Stimulated activated CD4-positive, alpha-beta T cell treated with anti-CD3 and anti-CD28 coated beads, TNF-alpha, amount 100 ng/mL, for 48 hours (primary cell): ENCODE measurements at places on chromosomes 1 and 21.

DNA sequence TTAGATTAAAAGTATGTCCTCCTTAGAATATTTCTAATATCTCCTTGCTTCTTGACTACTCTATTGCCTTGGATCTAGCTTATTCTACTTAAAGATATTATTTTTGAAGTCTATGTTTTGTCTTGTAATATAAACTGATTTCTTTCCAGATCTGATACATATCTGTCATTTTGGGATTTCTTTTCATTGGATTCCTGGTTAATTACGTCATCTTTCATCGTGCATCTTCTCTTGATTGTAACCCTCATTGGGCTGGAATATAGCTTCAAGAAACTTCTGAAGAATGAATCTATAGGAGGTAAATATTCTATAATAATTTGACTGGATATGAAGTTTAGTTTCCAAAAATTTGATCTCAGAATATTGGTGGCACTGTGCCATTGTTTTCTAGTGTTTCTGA lies 12.1 kb downstream of the NTMT2 start:
- no peak for DNase-seq

- DNase-seq, result no peak
These were observed 24.5 kb upstream of the CCN1 start for GRCh38 chr1:85555867-85556573.

- DNase-seq, result no peak
These were observed 8.0 kb upstream of the ZNF362 start for GRCh38 chr1:33248244-33248643.

- DNase-seq, result no peak
These were observed 78.3 kb downstream of the NCAM2 start for GRCh38 chr21:21076491-21076890.

GRCh38 chr1:36988741-36989193 lies 45.5 kb downstream of the GRIK3 start:
- DNase-seq, result no peak

DNA sequence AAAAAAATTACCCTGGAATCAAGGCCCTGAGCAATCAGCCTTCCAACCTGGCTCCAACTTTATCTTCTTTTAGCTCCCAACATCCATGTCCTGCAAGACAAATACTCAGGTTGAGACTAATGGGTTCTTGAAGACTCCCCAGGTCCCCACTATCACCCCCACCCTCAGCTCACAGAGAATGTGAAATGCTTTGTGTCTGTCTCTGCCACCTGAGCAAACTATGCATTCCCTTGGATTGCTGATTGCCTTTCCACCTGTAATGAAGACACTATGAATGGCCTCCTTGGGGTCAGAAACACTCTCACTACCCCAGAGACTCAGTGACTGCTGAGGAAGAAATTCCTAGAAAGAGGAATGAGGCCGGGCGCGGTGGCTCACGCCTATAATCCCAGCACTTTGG lies 121.2 kb upstream of the GALNT2 start:
- no peak for DNase-seq

- DNase-seq, result no peak
These were observed 35.0 kb downstream of the RAP1GAP start for GRCh38 chr1:21633992-21634805.

DNA sequence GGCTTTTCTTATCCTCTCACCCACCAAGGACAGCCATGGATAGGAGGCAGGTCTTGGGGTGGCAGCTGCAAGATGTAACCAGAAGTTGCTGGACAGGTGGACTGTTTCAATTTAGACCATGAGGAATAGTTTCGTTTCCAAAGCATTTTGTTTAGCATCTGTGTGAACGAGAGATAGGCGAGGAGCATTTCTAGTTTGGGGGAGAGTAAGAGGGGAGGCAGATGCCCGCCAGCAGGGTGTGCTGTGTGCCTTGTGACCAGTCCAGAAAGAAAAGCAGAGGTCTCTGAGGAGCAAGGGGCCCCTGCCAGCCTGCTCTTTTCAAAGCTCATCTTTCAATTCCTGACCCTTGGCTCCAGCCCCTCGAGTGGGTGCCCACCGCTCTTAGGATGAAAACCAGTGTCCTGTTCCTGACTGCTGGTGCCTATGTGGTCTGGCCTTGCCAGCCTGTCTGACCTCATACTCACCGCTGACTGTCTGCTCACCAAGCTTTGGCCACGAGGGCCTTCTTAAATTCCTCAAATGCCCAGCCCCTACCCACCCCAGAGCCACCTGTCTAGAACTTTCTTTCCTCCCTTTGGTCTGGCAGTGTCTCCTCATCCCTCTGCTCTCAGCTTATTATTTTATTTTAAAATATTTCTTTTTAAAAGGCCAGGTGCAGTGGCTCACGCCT lies 8.5 kb downstream of the SERINC2 start:
- DNase-seq, result no peak

DNA sequence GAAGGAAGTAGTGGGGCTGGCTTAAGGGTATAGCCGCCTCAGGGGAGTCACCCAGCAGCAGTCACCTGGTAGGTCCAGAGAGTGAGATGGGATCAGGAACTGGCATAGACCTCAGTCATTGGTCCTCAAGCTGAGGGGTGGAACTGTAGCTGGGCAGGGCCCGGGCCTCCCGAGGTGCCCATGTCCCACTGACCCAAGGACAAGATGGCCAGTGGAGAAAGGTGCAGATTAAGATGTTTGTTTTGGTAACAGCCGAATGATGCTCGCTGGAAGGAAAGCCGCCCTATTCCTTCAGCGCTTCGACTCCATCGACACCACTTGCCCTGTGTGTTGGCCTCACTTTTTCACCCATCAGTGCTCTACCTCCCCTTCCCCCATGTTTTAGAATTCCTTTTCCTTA lies 16.4 kb downstream of the COL9A2 start:
- no peak for DNase-seq

- no peak for DNase-seq
These were observed 497 bp downstream of the ID3 start for GRCh38 chr1:23558872-23559135.

GRCh38 chr1:224212618-224213061 lies 29.6 kb downstream of the DEGS1 start:
- no peak for DNase-seq

GRCh38 chr21:38384675-38385426 lies 113.4 kb downstream of the ERG start:
- no peak for DNase-seq

GRCh38 chr1:168279253-168279652 lies 1.4 kb upstream of the TBX19 start:
- no peak for DNase-seq

- DNase-seq, result no peak
These were observed 61.6 kb downstream of the FHAD1 start for GRCh38 chr1:15308621-15309027.

DNA sequence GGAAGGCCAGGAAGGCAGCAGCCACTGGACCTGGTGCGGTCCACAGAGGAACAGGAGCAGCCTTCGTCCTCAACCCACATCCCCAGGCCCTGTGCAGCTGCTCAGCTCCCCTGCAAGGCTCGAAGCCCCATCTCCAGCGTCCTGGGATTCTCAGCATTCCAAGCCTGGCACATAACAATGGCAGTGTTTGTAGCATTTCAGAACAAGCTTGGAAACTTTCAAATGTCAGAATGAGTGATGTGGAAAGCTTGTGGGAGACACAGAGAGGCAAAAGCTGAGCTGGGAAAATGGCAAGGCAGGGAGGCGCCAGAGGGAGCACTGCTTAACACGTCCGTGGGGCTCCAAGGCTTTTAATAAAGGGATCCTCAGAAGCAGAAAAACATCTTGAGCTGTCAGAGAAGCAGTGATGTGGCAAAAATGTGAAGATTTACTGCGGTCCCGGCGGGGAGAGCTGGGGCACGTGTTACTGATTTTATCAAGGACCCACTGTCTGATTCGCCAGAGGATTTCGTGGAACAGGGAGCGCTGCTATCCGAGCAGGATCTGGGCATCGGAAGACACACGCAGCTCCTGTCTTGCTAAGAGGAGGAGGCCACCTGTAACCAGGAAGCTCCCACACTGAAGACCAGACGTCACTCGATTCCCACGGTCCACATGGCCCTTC lies 38.1 kb downstream of the TOMM20 start:
- no peak for DNase-seq

GRCh38 chr1:31789259-31790065 lies 25.3 kb upstream of the ADGRB2 start:
- peak; percentile 97 for DNase-seq

DNA sequence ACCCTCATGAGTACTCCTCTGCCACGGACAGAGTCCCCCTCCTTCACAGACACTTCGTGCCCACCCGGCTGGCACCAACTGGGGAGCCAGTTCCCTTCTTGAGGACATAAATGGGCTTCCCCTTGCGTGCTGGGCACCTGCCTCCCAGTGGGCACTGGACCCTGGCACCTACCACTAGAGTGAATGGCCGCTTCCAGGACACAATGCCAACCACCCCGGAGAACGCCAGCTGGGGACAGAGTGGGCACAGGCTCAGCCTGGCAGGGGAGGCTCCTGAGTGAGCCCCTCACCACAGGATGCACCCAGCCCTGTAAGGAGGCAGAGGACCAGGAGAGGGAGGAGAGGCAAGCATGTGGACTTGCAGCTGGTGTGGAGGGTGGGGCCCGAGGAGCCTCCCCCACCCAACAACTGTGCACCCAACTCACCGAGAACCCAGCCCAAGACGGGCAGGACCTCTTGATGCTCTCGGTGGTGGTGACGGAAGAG lies 1.0 kb downstream of the ENTREP3 start:
- no peak for DNase-seq

DNA sequence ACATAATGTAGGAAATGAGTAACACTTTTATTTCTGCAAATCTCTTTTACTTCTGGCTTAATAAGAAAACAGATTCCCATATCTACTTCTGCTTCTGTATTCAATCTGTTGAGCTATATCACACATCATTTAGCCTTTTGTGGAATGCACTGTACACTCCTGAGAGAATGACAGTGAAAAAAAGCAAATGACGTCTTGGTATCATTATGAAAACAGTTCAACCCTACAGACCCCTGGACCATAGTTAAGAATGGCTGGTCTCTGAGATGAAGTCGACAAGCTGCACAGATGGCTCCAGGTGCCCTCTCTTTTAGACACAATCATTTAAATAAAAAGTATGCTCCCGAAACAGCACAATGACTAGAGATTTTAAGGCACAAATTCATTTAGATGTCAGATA lies 247.0 kb downstream of the RERE start:
- no peak for DNase-seq

- no peak for DNase-seq
These were observed 3.3 kb downstream of the URB1 start for GRCh38 chr21:32389337-32390015.

GRCh38 chr1:2975466-2976179 lies 45.6 kb upstream of the ACTRT2 start:
- DNase-seq, result no peak

DNA sequence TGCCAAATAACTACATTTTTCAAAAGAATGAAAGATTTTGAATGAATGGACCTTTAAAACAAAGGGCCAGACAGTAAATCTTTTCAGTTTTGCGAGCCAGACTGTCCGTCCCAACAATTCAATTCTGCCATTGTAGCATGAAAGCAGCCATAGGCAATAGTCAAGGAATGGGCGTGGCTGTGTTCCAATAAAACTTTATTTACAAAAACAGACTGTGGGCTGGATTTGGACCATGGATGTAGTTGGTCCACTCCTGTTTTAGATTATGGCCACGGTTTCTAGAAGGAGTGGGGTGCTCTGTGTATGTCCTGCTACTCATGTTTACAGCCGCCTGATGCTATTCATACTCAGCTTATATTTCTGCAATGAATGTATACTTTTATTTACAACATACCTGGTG lies 474.7 kb downstream of the CAMTA1 start:
- no peak for DNase-seq

DNA sequence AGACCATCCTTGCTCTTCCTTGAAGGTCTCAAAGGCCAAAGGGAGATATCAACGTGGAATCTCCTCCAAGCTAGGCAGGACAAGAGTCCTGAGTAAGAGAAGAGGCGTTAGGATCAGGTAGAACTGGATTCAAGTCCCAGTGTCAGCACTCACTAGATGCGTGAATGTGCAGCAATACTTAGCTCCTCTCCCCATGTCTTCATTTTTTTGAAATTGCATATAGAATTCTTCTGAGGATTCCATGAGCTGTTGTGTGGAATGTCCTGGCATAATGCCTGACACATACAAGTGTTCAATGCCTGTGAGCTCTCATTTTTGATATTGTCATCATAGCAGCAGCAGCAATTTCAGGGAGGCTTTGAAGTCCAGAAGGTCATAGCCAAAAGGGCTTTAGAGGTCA lies 333.2 kb downstream of the KCNH1 start:
- DNase-seq, result no peak

DNA sequence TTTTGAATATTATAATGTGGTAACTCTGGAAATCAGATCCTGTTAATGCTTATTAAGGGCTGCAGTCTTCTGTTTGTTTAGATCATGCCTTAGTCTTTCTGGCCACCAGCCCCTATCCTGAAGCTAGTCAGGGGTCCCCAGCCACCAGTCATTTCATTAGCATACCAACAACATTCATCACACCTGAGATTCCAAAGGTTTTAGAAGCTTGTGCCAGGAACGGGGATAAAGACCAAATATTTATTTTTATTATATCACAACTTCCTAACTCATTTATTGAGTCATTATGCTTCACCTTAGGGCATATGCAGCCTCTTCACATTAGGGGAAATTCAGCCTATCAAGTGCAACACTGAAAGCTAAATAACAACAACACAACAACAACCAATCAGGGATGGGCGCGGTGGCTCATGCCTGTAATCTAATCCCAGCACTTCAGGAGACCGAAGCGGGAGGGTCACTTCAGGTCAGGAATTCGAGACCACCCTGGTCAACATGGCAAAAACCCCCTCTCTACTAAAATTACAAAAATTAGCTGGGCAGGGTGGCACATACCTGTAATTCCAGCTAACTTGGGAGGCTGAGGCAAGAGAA lies 2.9 kb upstream of the PSEN2 start:
- no peak for DNase-seq
